ENCODE measurements at places on chromosomes 1 and 21.

DNA sequence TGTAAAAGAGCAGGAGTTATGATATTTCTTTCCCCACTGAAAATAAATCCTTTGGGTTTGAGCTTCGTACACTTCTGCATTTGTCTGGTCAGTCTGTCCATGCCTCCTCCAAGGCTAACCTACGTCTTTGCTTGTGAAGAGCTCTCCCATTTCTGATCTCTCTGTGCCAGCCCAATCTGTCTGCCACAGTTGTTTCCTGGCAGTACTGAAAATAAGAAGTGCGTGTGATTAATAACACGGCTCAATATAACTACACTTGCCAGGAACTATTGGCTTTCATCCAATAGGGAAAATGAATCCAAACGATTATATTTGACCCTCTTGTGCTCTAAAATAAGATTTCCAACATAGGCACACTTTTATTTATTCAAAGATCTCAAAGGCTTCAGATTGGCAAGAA, 19.2 kb upstream of the COL24A1 start:
- DNase-seq, result no peak

DNA sequence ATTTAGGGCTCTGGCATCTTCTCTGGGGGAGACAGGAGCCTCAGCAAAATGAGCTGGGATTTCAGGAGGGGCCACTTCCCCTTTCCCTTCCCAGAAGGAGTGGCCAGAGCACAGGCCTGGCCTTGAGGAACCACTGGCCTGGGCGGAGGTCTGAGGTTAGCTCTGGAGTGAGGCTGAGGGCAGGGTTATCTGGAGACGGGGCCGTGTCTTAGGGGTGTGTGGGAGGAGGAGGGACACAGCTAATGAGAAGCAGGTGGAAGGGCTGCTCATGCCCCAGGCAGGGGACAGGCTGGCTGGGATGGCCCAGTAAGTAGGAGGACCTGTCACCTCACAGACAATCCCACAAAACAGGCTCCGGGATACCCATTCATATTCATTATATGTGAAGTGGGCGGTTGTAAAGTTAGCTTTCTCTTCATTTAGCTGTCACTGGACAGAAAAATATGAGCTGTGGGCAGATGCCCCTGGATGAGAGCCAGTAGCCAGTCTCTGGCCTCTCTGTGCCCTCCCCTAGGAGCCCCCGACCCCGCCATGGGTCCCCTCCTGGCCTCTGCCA, 12.4 kb downstream of the ALX3 start:
- no peak for DNase-seq

GRCh38 chr1:209057901-209058300, 525.6 kb upstream of the CAMK1G start:
- no peak for DNase-seq

DNA sequence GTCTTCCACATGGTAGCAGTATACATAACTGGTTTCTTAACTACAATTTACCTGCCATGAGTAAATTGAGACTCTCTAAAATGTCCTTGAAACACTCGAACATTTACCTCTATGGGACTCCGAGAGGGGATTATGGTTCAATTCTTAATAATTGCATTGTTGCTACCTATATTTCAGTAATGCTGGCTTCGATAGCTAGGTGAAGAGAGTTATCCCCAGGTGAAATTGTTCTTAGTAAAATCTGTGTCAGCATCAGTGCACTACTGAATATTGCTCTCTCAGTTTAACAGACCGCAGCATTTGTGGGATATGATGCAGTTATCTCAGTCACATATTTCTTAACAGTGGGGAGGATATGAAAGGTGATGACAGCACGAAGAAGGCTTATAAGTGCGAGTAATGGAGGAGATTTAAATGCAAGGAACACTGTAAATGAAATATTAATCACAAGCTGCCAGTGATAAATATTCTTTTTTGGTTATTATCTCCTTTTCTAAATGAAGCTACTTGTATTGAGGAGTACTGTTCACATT, 801.9 kb downstream of the BRINP3 start:
- no peak for DNase-seq

GRCh38 chr21:31266241-31266640, 77.8 kb downstream of the TIAM1 start:
- DNase-seq, result no peak

GRCh38 chr1:94039514-94039870, 81.5 kb downstream of the ABCA4 start:
- DNase-seq, result peak; percentile 59

DNA sequence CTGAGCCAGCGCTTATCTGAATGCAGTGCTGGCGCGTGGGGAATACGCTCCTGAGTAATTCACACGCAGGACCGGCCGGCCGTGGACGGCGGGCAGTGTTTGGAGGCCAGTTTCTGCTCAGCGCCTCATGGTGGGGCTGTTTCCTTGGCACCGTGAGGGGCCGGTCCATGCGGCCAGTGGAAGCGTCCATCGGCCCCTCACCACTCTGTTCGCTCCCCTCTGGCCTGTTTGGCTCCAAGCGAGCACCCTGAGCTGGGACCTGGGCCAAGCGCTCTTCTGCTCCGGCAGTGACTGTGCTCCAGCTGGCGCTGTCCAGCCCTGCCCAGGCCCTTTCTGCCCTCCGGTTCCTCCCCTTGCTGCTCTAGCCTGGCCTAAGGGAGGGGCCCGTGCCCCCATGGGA, 16.3 kb upstream of the PLCH2 start:
- peak; percentile 92 for DNase-seq

GRCh38 chr1:94068096-94068998, 52.6 kb downstream of the ABCA4 start:
- peak; percentile 86 for DNase-seq

GRCh38 chr1:5728663-5729355, 263.4 kb downstream of the NPHP4 start:
- DNase-seq, result no peak

DNA sequence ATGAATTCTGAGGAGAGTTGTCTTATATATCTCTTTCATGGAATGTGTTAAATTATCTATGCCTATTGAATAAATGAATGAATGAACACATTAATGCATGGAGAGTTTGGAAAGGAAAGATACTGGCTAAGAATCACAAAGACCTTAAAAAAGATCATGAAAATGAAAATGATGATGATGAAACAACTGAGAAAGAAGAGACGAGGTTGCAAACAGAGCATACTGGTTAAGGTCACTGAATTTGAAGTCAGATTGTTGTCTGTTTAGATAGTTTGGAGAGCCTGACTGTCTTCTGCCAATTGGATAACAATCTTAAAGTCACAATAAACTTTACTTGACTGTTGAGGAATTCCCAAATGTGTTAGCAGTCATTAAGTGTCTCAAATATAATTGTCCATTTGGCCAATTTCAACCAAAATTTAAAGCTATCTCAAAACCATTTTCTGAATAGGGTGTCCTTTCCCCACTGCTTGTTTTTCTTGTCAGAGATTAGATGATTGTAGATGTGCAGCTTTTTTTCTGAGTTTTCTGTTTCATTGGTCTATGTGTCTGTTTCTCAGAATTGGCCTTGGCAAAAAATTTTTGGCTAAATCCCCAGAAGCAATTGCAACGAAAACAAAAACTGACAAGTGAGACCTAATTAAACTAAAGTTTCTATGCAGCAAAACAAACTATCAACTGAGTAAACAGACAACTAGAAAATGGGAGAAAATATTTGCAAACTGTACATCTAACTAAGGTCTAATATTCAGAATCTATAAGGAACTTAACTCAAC, 132.2 kb downstream of the PTGER3 start:
- no peak for DNase-seq

DNA sequence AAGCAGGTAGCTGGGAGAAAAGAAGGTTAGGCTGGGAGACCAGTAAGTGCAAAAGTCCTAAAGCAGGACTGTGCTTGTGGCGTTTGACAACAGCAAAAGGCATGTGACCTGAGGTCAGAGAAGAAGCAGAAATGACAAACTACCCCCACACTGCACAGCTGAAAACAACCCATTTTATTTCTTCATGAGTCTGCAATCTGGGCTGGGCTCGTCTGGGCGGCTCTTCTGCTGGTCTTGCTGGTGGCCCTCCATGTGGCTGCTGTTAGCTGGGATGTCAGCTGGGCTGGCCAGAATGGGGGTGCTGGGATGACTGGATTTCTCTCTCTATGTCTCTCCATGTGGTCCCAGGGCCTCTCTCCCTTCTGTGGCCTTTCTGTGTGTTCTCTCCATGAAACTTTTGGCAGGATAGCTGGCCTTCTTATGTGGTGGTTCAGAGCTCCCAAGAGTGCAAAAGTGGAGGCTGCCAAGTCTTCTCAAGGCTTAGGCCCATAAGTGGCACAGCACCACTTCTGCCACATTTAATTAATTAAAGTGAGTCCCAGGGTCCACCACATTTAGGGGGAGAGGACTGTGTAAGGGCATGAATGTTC, 128.6 kb downstream of the RIPK4 start:
- no peak for DNase-seq

DNA sequence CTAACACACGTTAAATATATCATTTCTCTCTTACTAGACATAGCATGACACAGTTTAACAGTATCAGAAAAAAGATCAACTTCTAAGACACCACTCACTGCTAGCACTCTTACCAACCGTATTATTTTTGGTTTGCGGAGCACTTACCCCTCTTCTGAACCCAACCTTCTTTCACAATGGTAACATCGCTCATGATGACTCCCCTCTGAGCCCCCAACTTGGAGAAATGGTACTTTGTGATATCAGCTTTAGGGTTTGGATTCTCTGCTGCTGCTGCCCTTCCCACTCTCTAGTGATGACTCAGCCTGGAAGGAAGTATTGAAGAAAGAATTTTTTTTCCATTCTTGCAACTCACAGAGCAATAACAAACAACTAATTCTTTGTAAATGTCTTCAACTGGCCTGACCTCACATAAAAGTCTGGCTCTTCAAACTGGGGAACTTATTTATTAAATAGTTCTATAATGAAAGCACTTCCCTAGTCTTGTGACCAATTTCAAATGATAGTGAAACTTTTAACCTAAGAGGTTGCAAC, 7.0 kb downstream of the AKT3 start:
- DNase-seq, result peak; percentile 82

- no peak for DNase-seq
Observed at GRCh38 chr1:210310562-210311153, 18.0 kb upstream of the HHAT start.

DNA sequence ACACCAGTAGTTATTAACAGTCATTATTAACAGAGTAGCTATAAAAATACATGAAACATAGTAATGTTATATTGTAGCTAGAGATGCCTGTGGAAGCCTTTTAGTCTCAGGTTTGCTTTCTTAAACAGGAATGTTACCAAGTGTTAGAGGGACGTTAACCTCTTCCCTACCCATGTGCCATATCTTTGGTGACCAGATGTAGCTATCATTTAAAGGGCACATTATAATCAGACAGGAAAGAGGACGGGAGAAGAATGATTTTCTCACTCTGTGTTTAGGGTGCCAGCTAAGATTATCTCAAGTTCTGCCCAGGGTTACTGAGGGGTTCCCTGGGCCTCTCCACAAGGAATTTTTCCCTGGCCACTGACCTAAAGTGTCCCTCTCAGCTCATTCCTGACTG, 20.9 kb upstream of the UBL4B start:
- DNase-seq, result no peak

- DNase-seq, result no peak
Observed at GRCh38 chr1:179817056-179817455, 60.5 kb downstream of the TOR1AIP2 start.

All from fibroblast of lung (primary cell).